ENCODE measurements at places on chromosomes 12 and 14. TPM values are rescaled to one million over a fixed set of nuclear protein-coding genes. Genes with fewer than 3 reads are reported as not detected.

Gene ASPG
- not detected for total RNA-seq

- DNase-seq: no peak
Measured at GRCh38 chr12:49652921-49653520, 29.7 kb downstream of the PRPF40B start.

DNA sequence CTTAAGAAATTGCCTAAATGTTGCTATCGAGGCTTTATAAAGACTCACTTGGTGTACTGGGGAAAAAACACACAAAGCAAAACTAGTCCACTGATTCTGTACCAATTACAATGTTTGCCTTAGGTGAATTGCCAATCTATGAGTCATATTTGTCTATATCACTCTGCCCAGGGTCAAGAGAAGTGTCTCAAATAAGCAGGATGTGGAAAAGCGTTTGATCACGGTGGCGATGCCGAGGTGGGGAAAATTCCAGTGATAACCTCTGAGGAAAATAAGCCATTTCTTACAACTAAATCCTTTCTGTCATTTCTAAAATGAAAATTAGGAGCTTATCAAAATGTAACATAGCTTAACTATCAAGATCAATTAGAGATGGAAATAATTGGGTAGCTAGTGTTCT, 148.6 kb upstream of the DIO3 start:
- no peak for DNase-seq

Gene CBLN3
- total RNA-seq: 3.6 TPM

DNA sequence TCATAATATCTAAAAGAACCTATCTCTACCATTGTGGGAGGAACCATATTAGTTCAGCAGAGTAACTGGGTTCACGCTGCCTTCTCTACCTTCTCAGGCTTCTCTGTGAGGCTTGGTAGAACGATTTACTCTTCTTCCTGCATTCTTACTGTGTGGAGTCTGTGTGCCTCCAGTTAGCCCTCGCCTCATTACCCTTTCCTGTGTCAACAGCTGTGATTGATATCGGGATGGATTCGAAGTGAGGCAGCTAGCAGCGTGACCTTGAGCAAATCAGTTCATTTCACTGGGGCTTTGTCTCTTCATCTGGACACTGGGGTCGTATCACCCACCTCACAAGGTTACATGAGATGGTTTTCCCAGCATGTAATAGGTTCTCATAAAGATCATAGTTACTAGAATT, 4.6 kb upstream of the VRK1 start:
- DNase-seq: no peak

Gene SRRM4
- total RNA-seq: not detected

DNA sequence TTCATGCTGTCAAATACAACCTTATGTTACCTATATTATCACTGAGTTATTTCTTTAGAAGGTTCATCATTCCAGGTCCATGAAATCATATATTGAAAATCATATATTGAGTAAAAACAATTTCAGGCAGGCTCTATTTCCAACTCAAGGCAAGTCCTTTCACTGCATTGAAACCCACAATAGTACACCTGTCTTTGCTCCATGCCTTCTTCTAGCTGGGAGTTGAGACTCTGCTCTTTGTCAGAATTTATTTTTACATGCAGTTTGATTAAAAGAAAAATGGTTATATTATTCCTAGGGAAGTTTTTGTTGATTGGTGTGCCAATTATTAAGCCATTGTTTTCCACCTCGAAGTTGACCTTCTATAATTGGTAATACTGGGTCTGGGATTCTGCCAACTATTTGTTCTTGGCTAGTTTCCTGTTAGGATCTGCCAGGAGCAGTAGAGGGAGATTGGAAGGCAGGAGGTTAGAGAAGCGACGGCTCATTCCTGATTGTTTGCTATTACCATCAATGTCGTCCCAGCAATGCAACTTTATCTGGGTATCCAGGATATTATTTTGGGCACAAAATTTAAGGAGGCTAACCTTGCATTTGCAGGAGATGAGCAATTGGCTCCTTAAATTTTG, 79.5 kb upstream of the MIS18BP1 start:
- no peak for DNase-seq

DNA sequence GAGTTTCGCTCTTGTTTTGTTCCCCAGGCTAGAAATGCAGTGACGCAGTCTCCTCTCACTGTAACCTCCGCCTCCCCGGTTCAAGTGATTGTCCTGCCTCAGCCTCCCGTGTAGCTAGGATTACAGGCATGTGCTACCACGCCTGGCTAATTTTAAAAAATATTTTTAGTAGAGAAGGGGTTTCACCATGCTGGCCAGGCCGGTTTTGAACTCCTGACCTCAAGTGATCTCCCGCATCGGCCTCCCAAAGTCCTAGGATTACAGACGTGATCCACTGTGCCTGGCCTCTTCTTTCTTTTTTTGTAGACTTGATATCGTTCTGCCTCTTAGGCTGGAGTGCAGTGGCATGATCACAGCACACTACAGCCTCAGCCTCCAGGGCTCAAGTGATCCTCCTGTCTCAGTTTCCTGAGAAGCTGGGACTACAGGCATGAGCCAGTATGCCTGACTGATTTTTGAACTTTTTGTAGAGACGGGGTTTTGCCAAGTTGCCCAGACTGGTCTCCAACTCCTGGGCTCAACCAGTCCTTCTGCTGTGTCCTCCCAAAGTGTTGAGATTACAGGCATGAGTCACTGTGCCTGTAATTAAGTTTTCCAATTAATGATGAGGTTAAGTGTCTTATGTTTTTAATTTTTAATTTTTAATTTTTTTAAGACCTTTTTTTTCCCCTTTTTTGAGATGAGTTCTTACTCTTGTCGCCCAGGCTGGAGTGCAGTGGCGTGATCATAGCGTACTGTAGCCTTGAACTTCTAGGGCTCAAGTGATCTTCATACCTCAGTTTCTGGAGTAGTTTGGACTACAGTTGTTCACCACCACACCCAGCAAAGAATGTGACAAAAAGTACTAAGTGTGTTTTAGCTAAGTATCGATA, 10.2 kb downstream of the RCOR1 start:
- DNase-seq: no peak

Gene LIN7A
- 8.2 TPM for total RNA-seq

- peak; percentile 25 for DNase-seq
Measured at GRCh38 chr12:69239922-69240630, 707 bp downstream of the CPSF6 start.

Gene LRIG3
- 22.6 TPM for total RNA-seq

- no peak for DNase-seq
Measured at GRCh38 chr12:93883436-93884154, 206.4 kb downstream of the CRADD start.

- no peak for DNase-seq
Measured at GRCh38 chr14:30193101-30193500, 265.5 kb upstream of the PRKD1 start.

DNA sequence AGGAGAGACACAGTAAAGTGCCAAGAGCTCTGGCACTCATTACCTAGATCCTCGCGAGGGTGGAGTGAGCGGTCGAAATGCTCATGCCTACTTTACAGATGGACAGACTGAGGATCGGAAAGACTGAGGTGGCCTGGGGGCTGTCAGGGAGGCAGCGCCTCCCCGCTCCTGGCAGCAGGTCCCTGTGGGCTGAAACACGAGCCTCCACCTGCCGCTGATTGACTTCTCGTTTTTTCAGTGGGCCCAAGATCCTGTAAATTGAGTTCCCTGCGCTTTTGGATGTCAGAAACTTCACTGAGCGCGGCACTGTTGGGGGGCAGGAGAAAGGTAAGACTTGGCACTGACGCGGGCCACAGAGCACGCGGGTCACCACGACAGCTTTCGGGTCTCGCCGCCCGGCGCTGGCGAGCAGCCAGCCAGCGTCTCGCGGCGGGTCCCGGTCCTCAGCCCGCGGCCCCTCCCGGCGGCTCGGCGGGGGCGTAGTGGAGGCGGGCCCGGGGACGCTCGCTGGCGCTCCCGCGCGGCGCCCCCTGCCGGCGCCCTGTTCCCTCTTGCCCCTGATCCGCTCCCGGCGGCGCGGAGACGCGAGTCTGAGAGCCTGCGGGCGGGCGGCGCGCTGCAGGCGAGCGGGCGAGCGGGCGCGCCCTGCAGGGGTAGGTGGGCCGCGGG, 552 bp upstream of the SCN8A start:
- DNase-seq: no peak

DNA sequence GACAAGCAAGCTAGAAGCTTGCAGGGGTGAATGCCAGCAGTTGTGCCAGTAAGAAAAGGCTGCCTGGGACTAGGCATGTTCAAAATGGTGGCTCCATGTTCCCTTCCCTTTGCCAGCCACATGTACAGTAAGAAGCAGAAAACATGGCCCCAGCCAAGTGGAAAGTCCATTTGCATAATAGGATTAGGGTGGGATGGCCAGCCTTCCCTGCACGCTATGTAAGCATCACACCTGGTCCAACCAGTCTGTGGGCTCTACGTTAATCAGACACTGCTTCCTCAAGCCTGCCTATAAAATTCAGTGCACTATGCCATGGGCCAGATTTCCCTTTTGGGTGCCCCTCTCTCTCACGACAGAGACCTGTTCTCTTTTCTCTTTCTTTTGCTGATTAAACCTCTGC, 288.4 kb downstream of the GXYLT1 start:
- no peak for DNase-seq

GRCh38 chr12:13205809-13206559, 9.5 kb downstream of the EMP1 start:
- DNase-seq: no peak

GRCh38 chr14:96762650-96763049, 34.5 kb upstream of the VRK1 start:
- DNase-seq: no peak

GRCh38 chr12:53750812-53751335, 905 bp downstream of the CISTR start:
- no peak for DNase-seq

DNA sequence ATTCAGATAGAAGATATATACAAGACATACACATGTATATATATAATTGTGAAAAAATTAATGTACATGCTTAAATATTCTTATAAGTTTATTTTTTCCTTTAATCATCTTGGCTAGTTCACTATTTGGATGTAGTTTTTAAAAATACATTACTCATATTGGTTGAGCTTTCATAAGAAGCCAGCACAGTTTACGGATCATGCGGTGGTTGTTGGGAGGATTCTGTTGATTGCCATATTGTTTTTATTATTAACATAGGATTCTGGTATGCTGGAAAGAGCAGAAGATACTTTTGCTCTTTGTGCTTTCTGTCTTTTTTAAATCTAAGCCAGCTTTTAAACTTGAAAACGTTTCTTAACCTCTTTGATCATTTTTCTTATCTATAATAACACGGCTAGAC, 163.4 kb downstream of the OTOGL start:
- DNase-seq: no peak

Gene TSPAN19
- not detected for total RNA-seq

DNA sequence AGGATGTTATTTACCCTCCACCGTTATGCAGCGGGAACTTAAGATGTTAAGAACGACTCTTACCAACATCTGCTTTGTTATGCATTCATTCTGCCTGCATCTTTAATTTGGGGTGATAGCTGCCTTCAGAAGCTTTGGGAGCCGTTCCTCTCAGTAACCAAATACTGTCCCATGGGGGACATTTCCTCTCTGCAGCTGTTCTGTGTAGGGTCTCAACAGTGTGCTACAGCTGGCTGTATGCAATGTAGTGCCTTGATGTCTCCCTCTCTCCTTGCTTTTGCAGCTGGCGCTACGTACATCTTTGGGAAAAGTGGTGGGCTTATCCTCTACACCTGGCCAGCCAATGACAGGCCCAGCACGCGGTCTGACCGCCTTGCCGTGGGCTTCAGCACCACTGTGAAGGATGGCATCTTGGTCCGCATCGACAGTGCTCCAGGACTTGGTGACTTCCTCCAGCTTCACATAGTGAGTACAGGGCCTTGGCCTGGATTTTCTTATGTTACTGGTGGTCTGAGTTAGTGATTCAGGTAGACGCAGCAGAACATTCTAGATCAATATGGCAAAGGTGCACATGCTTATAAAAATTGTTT, 744.3 kb downstream of the DIO2 start:
- no peak for DNase-seq

DNA sequence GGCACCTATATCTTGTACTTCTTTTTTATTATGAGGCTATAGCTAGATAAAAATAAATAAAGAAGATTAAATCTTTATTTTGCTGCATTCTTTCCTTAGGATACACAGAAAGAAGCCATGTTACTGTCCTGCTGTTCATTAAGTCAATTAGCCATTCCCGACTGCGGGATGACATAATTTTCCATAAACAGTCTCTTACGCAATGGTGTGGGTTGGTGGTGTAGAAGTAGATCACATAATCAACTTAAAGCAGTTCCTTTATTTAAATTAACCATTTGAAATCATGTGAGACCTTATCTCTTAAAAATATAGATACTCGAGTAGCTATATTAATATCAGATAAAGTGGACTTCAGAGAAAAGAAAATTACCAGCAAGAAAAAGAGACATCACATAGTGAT, 40.2 kb downstream of the TAOK3 start:
- DNase-seq: no peak

- no peak for DNase-seq
Measured at GRCh38 chr14:51657762-51658161, 6.1 kb downstream of the FRMD6 start.

DNA sequence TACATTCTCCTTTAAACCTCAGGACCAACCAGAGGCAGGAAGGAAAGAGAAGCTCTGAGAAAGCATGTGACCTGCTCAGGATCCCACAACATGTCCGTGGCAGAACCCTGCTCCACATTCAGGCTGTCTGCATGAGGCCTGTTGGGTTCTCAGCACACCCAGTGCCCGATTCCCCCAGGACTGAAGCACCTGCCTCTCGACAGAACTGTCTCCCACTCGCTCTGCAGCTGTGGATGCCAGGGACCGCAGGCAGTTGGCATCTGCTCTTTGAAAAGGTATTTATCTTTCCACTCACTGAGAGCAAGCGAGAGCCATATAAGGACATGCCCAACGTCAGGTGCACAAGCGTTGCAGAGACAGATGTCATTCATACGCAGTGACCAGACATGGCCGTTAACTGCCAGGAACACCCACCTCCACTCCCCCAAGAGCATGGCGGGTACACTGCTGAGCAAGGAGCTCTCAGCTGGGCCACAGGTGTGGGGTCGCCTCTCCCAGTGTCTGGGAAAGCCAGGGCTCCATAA, 18.9 kb downstream of the PITPNM2 start:
- no peak for DNase-seq

DNA sequence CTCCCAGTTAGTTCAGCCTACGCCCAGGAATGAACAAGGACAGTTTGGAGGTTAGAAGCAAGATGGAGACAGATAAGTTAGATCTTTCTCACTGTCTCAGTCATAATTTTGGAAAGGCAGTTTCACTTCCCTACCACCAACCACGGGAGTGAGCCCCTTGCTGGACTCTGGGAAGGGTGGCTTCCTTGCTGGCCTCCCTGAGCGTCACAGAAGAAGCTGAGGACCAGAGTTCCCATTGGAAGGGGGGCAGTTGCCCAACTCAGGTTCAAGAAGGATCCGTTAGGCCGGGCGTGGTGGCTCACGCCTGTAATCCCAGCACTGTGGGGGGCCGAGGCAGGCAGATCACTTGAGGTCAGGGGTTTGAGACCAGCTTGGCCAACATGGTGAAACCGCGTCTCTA, 106.2 kb upstream of the MAX start:
- DNase-seq: no peak

All from omental fat pad (tissue), 4 donors.